ENCODE measurements at places on chromosomes 5 and 9.

DNA sequence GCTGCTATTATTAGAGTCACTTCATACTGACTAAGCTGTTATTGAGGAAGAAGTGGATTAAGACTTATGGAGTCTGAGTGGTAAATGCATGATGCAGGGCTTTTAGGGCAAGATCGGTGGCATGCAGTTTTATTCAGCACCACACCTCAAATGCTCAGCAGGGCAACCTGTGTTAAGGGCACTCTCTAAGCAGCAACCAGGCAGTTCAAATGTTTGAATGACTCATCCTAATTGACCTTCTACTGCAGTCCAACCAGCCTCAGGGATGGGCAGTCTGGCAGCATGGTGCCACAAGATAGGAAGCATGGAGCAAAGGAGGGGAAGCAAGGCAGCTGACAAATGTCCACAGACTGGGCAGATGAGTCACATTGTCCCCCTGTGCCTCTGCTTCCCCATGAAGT, 80.2 kb upstream of the MIER3 start:
- no peak for DNase-seq

DNA sequence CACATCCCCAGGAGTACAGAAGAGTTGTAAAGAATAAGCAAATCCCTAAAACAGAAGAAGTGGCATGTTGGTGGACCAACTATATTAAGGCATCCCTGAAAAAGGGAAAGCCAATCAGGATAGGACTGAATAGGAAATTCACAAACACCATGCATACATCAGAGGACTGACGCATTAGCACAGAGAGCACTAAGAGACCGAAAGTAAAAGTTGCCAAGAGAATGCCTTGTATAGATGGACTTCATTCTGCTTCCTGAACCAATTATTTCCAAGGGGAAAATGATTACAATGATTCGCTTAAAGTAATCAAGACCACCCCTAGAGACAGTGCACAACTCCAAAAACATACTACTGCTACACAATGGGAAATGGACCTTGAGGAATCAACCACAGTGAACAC, 33.5 kb downstream of the SHC3 start:
- no peak for DNase-seq

DNA sequence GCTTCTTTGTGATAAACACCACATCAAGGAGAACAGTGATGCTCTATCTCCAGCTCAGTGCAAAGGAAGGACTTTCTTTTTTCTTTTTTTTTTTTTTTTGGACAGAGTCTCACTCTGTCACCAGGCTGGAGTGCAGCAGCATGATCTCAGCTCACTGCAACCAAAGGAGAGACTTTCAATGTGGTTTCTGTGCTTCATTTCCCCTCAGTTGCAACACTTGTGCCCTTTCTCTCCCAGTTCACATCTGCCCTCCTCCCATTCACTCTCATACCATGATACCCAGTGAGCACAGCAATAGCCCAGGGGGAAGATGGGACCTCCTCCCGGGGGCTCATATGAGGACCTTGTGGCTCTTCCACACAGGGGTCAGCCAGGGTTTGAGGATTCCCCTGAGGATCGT, 110.0 kb downstream of the MTRR start:
- DNase-seq, result no peak

- DNase-seq, result no peak
Observed at GRCh38 chr5:90424245-90424644, 14.7 kb upstream of the CETN3 start.

GRCh38 chr5:131210151-131210510, 39.4 kb downstream of the LYRM7 start:
- no peak for DNase-seq

DNA sequence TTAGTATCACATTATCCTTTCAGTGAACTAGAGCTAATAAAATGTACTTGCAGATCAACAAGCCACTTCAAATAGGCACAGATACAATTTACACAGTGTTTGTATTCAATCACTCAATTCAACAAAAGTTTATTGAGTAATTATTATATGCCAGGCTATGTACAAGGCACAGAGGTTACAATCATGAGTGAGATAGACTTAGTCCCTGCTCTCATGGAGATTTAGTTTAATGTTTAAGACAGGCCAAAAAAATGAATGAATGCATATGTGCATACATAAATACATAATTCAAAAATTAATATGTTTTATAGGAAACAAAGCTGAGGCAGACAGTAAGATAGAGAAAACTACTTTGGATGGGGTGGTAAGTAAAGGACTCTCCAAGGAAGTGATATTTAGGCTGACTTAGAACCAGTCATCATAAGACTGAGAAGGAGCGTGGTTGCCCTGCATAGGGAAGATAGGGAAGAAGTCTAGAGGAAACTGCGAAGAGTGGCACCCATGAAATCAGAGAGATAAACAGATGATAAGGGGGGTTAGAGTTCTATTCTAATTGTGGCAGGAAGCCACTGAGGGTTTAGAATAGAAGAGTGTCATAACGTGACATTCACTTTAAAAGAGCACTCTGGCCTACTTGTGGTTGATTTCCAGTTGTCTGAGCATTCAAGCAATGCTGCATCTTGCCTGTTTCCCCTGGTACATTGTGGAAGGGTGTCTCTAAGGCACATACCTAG, 49.7 kb upstream of the GRAMD2B start:
- DNase-seq, result no peak

DNA sequence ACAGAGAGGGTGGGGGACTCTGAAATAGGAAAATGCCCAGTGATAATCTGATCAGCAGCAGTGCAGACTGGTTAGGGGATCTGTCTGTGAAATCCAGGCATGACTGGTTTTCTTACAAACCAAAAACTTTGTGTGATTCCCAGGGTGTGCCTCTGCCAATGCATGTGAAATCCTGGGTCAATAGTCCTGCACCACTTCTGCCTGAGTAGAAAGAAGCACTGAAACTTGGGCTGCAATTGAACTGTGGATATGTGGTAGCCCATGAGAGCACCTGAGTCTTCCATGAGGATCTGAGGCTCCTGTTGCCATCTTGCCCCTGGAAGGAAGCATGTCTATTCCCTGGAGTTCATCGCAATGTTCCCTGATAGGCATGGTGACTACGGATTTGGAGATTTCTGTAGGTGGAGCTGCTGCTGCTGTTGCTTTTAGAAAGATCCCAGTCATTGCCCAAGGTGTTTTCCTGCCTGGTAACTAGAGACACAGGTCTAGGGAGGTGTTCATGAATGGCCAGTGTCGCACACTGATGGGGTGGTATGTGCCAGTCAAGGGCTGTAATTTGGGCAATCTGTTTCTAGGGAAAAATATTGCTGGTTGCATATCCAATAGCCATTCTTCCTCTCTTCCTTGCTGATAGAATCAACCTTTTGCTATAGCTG, 146.7 kb downstream of the CARTPT start:
- DNase-seq, result no peak

- no peak for DNase-seq
Observed at GRCh38 chr9:20402273-20402875, 219.9 kb downstream of the MLLT3 start.

DNA sequence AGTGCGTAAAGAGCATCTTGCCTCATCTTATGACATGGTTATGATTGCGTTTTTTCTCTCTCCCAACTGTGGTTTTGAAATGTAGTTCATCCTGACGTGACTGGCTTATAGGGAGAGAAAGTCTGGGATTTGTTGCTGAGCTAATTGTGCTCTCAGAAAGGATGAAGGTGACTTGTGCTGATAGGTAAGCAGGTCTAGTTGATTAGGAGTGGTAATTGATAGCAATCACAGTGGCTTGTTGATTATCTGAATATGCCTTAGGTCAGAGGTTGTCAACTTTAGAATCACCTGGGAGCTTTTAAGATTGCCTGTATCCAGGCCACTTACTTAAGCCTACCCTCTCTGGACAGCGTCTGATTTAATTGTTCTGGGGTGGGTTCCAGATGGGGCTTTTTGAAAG, 117.8 kb downstream of the TLE4 start:
- DNase-seq, result no peak

GRCh38 chr9:135526730-135527571, 5.7 kb downstream of the LCN1 start:
- no peak for DNase-seq

DNA sequence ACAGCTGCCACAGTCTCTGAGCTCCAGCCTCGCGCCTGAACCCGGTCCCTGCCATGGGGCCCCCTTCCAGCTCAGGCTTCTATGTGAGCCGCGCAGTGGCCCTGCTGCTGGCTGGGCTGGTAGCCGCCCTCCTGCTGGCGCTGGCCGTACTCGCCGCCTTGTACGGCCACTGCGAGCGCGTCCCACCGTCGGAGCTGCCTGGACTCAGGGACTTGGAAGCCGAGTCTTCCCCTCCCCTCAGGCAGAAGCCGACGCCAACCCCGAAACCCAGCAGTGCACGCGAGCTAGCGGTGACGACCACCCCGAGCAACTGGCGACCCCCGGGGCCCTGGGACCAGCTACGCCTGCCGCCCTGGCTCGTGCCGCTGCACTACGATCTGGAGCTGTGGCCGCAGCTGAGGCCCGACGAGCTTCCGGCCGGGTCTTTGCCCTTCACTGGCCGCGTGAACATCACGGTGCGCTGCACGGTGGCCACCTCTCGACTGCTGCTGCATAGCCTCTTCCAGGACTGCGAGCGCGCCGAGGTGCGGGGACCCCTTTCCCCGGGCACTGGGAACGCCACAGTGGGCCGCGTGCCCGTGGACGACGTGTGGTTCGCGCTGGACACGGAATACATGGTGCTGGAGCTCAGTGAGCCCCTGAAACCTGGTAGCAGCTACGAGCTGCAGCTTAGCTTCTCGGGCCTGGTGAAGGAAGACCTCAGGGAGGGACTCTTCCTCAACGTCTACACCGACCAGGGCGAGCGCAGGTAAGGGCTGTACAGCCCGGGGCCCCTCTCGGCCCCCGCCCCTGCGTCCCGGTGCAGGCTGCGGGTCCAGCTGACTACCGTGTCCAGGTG, 509 bp downstream of the LVRN start:
- no peak for DNase-seq

- no peak for DNase-seq
Observed at GRCh38 chr9:114327749-114328148, 1.9 kb upstream of the ORM2 start.

DNA sequence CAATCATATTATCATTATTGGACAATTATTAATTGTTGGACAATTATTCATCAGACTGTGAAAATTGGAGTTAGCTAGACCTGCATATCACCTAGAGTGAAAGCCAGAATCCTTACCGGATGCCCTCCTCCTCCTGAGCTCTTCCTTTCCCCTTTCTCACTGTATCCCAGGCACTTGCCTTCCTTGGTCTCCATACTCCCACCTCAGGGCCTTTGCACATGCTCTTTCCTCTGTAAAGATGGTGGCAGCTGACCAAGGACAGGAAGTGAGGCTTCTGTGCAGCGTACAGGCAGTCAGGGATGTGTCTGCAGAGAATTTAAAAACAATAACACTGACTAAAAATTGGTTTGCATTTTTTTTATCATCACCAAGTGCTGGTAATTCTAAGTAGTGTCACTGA, 15.5 kb upstream of the FAM193B start:
- no peak for DNase-seq

- no peak for DNase-seq
Observed at GRCh38 chr5:123610665-123611405, 98.9 kb downstream of the CSNK1G3 start.

DNA sequence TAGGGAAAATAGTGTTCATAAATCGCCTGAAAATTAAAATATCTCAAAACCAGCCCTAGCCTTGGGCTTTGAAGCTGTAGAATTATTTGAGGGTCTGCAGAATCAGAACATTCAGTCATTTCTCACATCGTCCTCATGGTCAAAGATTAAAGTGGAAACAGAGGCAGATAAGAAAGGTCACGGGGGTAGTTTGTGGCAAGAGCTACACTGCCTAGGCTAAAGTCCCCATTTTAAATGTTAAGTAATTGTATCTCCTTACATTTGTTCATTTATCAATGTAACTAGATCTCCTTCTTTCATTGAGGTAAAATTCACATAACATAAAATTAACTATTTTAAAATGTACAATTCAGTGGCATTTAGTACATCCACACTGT, 139.2 kb downstream of the TLE1 start:
- no peak for DNase-seq

Measured in NCI-H1417 treated with DMSO at 0.1 percent for 48 hours (cell line).